ENCODE measurements at places on chromosomes 6 and 20. TPM values are rescaled to one million over a fixed set of nuclear protein-coding genes. Genes with fewer than 3 reads are reported as not detected.

DNA sequence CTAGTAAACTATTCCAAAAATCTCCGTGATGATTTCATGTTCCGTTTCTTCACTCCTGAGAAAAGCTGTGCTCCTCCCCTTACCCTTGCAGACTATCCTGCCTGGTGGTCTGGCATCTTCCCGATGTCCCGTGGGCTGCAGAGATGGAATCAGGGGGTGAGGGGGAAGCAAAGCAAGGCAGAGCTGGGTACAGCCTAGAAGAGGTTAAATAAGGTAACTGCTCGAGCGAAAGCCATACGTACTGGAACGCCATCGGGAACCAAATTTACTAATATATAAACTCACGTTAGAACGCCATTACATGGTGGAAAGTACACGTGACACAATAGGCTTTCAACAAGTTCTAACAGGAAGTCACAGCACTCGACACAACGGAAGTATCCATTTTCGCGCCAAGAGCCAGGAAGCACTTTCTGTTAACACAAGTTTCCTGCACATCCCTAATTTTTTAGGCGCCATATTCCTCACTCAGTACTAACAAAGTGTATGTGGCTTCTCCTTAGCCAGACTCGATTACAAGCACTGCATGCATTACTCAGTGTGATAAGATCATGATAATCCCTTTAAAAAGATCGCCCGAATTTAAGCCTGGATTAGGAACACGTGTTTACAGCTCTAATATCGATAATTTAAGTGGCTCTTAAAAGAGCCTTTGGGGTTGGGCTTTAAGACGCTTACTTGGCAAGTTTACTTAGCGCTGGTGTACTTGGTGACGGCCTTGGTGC lies 101.6 kb upstream of the PRSS16 start:
- peak; percentile 87 for DNase-seq

DNA sequence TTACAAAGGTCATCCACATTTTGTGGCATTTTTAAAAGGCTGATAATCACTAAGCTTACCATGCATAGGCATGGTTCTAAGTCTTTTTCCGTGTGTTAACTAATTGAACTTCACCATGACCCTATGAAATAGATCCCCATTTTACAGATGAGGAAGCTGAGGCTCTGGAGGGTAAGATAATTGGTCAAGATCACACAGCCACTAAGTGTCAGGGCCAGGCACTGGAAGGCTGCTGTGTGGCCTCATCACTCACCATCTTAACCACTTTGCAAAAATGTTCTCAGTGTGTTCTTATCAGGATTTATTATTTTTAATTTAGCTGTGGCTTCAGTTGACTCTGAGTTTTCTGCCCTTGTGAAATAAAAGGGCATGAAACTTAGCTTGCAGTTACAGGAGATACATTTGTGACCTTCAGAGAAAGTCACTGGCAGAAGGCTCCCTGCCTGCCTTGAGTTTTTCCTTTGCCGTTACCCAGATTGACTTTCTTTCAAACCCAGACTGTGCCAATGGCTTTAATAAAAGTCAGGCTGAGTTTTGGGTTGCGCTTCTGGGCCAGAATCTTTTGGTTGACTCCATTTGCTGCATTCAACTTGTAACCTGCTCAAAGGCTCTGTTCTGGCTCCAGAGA lies 82.0 kb downstream of the EZR start:
- no peak for DNase-seq

GRCh38 chr6:36847991-36848390 lies 8.7 kb upstream of the CPNE5 start:
- no peak for DNase-seq

- no peak for DNase-seq
Measured at GRCh38 chr6:12593771-12594529, 122.6 kb upstream of the PHACTR1 start.

GRCh38 chr20:1632178-1632577 lies 12.4 kb upstream of the SIRPB1 start:
- DNase-seq = no peak

- DNase-seq = no peak
Measured at GRCh38 chr20:41424546-41424945, 57.9 kb upstream of the EMILIN3 start.

- DNase-seq = no peak
Measured at GRCh38 chr6:154230393-154230792, 126.2 kb downstream of the IPCEF1 start.

- DNase-seq = no peak
Measured at GRCh38 chr20:52518735-52519134, 327.2 kb upstream of the ZFP64 start.

DNA sequence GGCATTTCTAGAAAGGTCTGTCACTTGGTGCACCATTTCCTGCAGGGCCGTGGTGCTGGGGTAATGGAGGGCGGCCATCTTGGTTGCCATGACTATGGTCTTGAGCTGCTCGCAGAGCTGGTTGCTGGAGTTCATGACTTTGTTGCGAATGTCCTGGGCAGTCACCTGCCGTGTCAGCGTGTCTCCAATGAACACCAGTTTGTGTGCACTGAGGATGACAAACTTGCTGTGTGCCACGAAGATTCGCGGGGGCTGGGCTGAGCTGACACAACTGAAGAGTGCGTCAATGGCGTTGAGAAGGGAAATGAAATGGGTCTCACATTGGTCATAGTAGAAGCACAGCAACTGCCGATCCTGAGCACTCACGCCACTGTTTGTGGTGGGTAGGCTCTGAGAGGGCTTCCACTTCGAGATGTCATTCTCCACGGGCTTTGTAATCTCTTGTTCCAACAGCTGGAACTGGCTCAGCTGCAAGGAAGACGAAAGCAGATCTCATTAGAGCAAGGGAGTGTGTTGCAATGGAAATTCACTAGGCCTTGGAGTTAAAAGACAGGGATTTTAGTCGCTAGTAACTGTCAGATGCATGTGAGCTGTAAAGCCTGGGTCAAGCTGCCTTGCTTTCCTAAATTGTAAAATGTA lies 47.1 kb downstream of the NEDD9 start:
- DNase-seq = no peak

DNA sequence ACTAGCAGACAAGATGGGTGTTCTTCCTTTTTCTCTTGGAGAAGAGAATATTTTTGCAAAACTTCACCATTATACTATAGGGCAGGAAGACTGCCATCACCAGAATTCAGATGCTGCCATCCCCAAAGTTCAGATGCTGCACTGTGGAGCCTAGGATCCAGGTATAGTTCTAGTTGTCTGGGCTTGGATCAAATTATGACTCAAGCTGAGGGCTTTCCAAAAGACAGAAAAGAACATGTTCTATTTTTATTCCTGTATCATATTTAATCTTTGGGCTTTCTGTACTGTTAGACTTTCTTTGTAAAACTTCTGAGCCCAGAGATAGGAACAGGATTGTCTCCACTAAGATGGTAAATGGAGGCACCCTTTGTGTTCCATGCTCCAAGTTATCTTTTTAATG lies 22.0 kb downstream of the FAM83B start:
- no peak for DNase-seq

GRCh38 chr6:87628424-87628823 lies 38.5 kb downstream of the ORC3 start:
- DNase-seq = no peak

GRCh38 chr20:5729348-5729747 lies 20.9 kb upstream of the SHLD1 start:
- DNase-seq = no peak

GRCh38 chr20:32231847-32232246 lies 24.2 kb downstream of the POFUT1 start:
- DNase-seq = no peak

GRCh38 chr6:31453259-31453658 lies 44.7 kb upstream of the MICB start:
- DNase-seq = no peak

DNA sequence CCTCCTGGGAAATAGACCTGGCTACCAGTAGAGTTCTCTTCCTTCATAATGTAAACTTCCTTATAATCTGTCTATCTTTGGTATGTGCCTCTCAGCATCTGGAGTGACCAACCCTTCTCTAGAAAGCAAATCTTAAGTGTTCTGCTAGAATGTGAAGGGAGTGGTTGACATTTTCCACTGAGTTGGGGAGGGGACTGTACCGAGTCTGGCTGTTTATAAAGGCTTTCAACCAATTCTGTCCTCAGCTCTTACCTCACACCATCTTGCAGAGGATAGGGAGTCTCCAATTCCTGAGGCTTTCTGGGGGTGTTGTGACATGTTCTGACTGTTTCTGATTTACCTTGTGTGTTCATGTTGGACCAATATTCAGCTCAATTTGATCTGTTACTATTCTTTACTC lies 39.6 kb downstream of the FAM217A start:
- no peak for DNase-seq

- no peak for DNase-seq
Measured at GRCh38 chr6:133157995-133158394, 83.2 kb upstream of the EYA4 start.

- no peak for DNase-seq
Measured at GRCh38 chr6:130923350-130923749, 96.1 kb downstream of the SMLR1 start.

DNA sequence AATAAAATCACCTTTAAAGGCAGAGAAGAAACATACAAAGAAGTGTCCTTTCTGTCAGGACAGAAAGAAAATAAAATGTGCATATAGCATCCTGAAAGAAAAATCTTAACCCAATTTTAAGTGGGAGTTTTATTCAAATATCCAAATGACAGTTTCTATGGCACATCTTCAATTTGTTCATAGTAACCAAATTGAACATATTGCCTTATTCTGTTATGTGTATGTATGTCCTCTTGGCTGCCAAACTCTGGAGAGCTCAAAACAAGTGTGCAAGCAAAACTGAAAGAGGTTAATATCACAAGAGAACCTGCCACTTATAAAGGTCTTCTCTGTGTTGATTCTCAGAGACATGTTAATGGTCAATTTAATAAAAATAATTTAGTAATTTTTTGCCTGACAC lies 334.7 kb downstream of the BCKDHB start:
- no peak for DNase-seq

- DNase-seq = no peak
Measured at GRCh38 chr20:36866681-36867495, 9.1 kb upstream of the TLDC2 start.

DNA sequence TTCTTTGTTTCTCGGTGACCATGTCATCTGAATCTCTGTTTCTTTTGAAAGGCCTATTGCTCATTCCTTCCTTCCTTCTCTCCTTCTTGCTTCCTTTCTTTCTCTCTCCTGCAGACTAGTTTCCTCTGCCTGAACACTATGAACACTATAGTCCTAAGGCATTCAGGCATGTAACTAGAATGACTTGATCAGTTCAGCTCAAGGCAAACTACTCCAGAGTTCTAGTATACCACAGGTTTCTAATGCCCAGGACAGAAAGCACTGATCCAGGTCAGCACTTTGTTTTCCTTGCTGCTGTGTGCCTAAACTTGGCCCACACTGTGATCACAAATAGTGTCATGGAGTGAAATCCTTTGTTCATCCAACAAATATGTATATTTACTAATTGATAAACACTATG lies 324.1 kb upstream of the GJE1 start:
- no peak for DNase-seq

DNA sequence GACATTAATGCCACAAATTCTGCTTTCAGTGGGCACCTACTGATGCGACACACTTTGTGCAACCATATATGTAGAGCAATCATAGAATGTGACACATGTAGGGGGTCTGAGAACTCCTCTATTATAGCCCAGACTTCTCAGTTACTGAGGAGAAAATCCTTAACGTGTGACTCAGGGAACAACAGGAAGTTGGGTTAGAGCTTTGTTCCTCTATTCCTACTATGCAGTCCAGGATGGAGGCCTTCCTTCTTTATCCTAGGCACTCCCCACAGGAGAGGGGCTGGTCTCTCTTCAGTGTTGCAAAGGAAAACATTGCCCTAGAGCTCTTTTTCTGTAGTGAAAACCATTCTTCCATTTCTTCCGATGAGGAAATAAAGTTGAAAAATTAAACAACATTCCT lies 39.6 kb upstream of the RCAN2 start:
- DNase-seq = no peak

DNA sequence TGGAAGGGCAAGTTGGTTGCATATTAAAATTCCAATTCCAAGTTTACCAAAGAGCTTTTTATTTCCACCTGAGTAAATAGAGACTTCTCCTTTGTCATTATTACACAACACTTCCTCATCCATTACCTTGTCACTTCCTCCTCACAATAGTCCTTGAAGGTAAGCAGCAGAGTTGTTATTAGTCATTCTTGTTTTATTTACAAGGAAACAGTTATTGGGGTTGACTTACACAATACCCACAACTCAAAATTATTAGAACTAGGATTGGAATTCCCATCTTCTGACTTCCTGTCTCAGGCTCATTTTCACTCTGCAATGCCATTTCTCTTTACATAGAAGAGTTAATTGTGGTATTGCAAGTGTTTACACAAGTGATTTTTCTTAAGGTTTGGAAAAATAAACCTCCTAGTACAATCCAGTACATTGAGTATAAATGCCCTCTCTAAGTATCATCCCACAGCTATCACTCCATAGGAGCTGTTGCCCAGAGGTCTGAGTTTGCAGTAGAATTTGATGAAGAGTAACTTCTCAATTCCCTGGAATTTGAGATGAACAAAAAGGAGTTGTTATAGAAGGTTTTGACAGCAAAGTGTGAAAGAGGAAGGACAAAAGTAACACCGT lies 28.9 kb upstream of the MTRF1L start:
- DNase-seq = no peak

GRCh38 chr6:46263707-46264086 lies 92.9 kb upstream of the ENPP5 start:
- DNase-seq = no peak

DNA sequence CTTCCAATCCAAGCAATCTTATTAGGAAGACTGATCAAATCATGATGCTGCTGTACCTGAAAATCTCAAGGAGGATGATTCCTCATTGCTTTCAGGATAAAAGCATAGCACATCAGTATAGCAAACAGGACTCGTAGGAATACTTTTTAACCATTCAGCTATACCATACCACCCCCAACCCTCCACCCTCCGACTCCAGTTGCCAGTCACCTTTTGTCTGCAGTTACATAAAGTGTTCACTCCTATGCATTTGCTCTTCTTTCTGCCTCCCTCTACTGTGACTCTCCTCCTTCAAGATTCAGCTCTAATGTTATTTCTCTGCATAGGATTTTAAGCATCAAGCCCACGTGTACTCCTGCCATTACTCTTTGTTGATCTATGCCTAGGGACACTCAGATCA lies 124.7 kb upstream of the KCNQ5 start:
- no peak for DNase-seq

GRCh38 chr6:168999392-168999791 lies 254.3 kb downstream of the THBS2 start:
- DNase-seq = no peak

The ARFGEF2 gene
- total RNA-seq = 37.0 TPM

The IYD gene
- not detected for total RNA-seq

The PSORS1C2 gene
- not detected for total RNA-seq

The CNBD2 gene
- 3.1 TPM for total RNA-seq

The FRS3 gene
- 5.7 TPM for total RNA-seq

The UFL1 gene
- 25.2 TPM for total RNA-seq

The FERMT1 gene
- total RNA-seq = 0.54 TPM

The GTSF1L gene
- total RNA-seq = not detected

The PPP1R3G gene
- 7.7 TPM for total RNA-seq

The BHLHE23 gene
- total RNA-seq = not detected

The IRAK1BP1 gene
- 2.1 TPM for total RNA-seq

The SYCP2L gene
- 1.00 TPM for total RNA-seq

The POPDC3 gene
- 35.1 TPM for total RNA-seq

The SLC12A5 gene
- 0.73 TPM for total RNA-seq

The TSHZ2 gene
- total RNA-seq = 7.5 TPM

The NNAT gene
- not detected for total RNA-seq

The OR2B6 gene
- not detected for total RNA-seq
